ENCODE measurements at places on chromosomes 2 and 18. TPM values are rescaled to one million over a fixed set of nuclear protein-coding genes. Genes with fewer than 3 reads are reported as not detected.

Gene SCYGR5
- not detected for total RNA-seq

Gene PDE11A
- not detected for total RNA-seq

Gene GRB14
- total RNA-seq, result not detected

Gene ELP2
- 54.5 TPM for total RNA-seq

Gene SP140L
- total RNA-seq, result 88.0 TPM

Data from activated CD4-positive, alpha-beta memory T cell treated with anti-CD3 and anti-CD28 coated beads, Interleukin-2, amount 10 ng/mL, durations not matched to agents 7 days and 5 days (primary cell).